Ascending aorta (tissue), 2 donors: ENCODE measurements at places on chromosomes 11 and 22.

GRCh38 chr11:118267486-118267885 is 3.4 kb upstream of the MPZL2 start:
- no peak for DNase-seq

GRCh38 chr22:25100402-25100801 is 99.3 kb upstream of the CRYBB3 start:
- DNase-seq: no peak

DNA sequence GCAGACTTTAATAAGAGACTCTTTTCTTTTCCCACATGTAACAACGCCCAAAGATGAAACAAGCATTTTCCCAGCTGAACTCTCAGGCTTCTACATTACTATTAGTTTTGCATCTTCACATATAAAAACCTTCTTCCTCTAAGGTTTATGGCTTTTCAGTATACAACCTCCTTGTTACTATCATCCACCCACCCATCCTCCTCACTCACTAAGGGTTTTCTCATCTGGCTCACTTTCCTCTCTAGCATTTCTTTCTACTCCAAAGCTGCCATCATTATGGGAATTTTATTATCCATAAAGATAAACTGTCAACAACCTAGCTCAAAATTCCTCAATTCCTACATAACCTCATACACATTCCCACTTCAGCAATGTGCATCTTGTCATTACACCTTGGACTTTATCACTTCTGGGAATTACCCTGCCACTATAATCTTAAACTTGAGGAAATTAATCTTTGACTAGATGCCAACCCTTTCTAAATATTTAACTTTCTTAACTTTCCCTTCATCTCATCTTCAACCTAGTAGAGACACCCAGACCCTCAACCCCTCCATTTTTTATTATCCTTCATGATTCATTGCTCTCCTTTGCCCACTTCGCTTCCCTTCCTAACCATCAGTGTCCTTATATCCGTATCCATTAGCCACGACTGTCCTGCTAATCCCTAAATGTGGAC is 30.9 kb downstream of the MTMR2 start:
- DNase-seq: no peak

DNA sequence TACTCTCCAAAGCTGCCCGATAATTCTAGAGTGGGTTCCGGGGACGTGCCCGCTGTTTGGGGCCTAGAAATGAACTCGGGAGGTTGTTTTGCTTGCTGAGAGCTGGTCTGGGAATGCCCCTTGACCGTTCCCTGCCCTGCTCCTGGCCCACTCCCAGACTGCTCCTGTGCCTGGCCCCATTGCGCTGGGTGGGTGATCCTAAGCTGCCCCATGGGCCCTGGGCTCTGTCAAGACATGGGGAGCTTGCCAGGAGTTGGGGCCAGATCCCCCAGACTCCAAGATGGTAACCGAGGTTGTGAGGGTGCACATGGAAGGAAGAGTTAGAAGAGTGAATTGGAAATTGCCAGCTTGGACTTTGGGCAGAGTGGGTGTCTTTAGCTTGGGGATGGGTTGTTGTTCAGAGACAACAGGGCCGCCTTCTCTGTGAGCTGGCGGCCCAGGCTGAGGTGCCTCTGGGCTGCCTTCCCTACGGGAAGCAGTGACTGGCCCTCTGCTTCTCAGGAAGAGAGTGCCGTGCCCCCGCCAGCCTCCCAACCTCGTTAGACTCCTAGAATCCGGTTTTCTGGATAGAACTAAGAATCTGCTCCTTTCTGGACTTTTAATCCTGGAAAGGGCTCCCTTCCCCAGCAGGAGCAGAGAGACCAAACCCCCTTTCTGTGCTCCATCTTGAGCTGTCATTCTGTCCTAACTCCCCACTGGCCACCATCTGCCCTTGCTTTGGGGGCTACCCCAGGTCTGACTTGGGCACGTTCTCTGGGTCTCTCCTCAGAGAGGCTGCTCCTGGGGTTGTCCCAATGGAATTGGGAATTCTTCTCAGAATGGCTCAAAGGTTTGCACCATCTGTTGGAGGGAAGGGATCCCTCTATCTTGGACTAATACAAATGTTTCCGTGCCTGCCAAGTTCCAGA is 1.8 kb downstream of the ST3GAL4 start:
- DNase-seq: no peak

DNA sequence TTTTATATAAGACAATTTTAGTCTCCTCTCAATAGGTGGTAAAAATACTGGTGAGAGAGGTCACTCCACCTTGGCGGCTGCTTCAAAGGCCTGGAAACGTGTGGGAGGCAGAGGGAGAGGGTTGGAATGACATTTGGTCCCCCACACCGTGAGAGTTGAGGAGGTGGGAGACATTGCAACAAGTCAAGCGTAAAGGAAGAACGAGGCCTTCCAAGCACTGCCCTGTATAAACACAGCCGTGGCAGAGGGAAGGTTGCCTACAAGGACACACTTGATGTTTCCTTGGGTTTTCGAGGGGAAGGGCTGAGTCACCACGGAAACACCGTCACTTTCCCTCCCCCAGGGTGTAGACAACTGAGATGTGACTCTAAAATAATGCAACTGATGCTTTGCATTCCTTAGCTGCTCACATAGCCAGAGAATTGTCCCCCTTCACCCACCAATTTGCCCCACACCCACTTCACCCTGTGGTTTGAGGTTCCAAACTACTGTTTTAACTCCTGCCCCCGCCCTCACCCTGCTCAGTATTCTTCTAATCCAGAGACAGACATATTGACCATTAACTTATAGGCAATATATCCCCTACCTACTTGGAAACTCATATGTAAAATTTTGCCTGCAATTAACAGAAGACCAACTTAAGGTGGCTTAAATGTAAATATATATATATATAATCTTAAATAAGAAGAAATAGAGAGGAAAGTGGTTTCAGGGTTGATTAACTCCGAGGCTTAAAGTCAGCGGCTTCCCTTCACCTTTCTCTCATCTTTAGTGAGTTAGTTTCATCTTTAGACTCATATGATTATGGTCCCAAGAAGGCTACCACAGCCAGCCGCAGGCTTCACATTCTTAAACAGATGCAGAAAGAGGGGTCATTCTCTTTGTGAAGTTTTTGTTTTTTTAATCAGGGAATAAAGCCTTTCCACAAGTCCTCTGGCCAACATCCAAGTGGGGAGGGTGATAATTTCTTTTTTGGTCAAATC is 54.1 kb upstream of the BDNF start:
- DNase-seq: no peak

DNA sequence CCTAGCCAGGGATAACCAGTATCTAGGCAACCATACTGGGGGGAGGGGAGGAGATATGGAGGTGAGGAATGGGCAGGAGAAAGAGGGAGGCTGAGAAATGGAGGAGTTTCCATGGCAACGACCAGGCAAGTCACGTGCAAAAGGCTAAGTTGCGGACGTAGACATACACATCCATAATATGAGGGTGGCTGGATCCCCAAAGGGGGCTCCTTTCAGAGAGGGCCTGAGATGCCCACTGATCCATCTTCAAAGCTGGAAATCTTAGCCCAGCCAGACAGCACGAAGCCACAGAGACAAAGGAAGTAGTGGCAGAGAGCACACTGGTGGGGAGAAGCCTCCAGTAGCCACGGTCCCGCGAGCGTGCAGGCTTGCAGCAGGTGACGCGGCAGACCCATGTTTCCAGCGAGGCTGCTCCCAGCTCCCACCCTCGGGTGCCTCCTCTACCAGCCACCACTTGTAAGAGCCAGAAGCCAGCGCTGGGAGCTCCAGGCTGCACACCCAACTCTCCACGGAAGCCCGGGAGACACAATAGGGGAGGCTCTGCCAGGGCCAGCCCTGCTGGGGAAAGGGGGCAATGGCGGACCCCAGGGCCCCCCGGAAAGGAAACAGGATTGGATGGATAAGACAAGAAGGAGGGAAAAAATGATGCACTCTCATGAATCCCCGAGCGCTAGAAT is 938 bp downstream of the FXYD6 start:
- no peak for DNase-seq

DNA sequence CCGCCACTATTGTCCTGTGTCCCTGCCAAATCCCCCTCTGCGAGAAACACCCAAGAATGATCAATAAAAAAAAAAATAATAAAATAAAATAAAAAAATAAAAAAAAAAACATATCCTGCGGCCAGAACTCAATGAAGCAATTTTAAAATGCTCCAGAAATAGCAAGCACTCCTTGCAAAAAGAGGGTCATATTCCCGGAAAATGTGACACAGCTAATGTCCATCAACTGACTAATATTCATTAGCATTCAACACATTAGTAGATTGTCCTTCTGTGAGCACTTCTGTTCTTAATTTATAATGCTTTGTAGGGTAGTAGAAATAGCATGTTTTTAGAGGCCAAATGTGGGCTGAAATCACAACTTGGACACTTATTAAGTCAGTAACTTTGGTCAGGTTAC is 252.3 kb upstream of the SESN3 start:
- no peak for DNase-seq

DNA sequence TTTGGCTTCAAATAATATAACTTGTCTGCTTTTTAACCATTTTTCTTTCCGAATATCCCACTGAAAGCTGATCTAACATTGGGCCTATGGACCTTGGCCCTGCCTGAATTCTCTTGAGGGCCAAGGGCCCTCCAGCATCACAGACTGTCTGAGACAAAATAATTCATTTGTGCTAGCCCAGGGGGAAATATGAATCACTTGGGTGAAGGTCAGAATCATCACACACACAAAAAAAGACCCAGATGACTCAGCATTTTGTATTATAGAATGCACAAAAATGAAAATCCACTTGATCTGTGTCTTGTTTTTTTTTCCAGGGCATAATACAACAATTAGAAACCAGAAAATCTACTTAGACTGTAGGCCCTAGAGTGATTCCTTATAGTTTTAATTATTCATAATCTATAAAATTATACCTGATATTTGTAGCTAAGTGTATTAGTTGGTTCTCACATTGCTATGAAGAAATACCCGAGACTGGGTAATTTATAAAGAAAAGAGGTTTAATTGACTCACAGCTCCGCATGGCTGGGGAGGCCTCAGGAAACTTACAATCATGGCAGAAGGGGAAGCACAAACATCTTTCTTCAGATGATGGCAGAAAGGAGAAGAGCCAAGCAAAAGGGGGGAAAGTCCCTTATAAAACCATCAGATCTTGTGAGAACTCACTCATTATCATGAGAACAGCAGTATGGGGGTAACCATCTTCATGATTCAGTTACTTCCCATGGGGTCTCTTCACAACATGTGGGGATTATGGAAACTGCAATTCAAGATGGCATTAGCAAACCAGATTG is 15.6 kb upstream of the RDX start:
- no peak for DNase-seq

DNA sequence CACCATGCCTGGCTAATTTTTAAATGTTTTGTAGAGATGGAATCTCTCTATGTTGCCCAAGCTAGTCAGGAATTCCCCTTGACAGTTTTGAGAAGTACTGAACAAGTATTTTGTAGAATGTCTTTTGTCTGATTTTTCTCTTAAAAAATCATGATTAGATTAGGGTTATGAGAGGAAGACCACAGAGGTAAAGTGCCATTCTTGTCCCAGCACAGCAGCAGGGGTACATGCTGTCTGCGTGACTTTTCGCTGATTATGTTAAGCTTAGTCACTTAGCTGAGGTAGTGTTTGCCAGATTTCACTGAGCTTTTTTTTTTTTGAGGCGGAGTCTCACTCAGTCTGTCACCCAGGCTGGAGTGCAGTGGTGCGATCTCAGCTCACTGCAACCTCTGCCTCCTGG is 13.6 kb upstream of the NUP160 start:
- no peak for DNase-seq

GRCh38 chr11:119615003-119615881 is 113.8 kb downstream of the NECTIN1 start:
- no peak for DNase-seq

GRCh38 chr11:131186629-131187101 is 183.8 kb upstream of the NTM start:
- DNase-seq: no peak

DNA sequence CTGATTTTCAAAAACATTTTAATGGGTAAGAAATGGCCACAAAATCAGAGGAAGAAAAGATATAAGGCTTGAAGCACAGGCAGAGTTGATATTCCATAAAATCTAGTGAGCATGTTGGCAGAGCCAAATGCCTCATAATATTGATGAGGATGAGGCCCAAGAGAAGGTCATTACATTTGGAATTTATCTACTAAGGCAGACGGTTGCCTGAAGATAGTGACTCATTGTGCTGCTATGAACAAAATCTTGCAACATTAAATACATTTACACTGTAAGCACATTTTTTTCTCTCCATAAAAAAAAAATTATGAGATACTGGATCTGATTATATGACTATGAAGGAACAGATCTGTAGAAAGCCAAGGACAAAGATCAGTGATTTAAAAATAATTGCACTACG is 881.4 kb upstream of the CHORDC1 start:
- DNase-seq: no peak

- no peak for DNase-seq
Observed at GRCh38 chr22:19988965-19989724, 27.5 kb downstream of the ARVCF start.
